BJ (cell line): ENCODE measurements at places on chromosomes 4 and X. TPM values are rescaled to one million over a fixed set of nuclear protein-coding genes. Genes with fewer than 3 reads are reported as not detected.
A peak's percentile ranks its signal among the peaks of the same experiment; 100 is the strongest.

DNA sequence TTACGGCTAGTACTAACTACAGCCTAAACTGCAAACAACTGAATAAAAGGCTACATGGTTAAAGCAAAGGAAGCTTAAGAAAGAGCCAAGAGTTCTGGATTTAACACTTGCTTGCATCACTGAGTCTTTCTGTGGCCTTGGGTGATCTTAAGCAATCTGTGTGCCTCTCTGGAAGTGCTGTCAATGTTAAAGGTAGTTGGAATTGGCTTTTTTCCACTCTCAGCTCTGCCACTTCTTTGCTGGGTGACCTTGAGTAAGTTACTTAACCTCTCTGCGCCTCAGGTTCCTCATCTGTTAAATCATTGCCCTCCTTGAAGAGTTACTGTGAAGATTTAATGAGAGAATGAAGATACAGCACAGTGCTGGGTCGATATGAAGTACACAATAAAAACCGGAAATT is 15.7 kb downstream of the SLC2A9 start:
- no peak for DNase-seq

- DNase-seq, result no peak
These were observed 105.5 kb downstream of the ARHGAP10 start for GRCh38 chr4:147837435-147837834.

The FRMPD4 gene
- polyA plus RNA-seq, result 0.78 and 0.82 TPM in 2 replicates

- no peak for DNase-seq
These were observed 2.6 kb downstream of the SLC25A31 start for GRCh38 chr4:127732623-127733328.

The SERTM2 gene
- not detected in 2 replicates for polyA plus RNA-seq

The GABRQ gene
- not detected in 2 replicates for polyA plus RNA-seq

The GUCY1B1 gene
- 2.2 TPM in 2 replicates for polyA plus RNA-seq

- DNase-seq, result no peak
These were observed 12.5 kb downstream of the SORCS2 start for GRCh38 chr4:7204656-7205387.

GRCh38 chr4:120622601-120623000 is 299.9 kb downstream of the PRDM5 start:
- DNase-seq, result no peak

- DNase-seq, result no peak
These were observed 514.3 kb downstream of the PDHA2 start for GRCh38 chr4:96354036-96354712.

The PHKA1 gene
- polyA plus RNA-seq, result 1.5 and 2.2 TPM in 2 replicates

The SUPT20HL1 gene
- polyA plus RNA-seq, result not detected in 2 replicates

The SPON2 gene
- polyA plus RNA-seq, result 8.8 and 11.6 TPM in 2 replicates

The EFHC2 gene
- polyA plus RNA-seq, result not detected in 2 replicates

The MGAT4D gene
- not detected in 2 replicates for polyA plus RNA-seq

The USP46 gene
- polyA plus RNA-seq, result 12.5 and 16.8 TPM in 2 replicates

The EPHA5 gene
- 2.5 and 2.8 TPM in 2 replicates for polyA plus RNA-seq

GRCh38 chr4:77006753-77007353 is 57.3 kb downstream of the SEPTIN11 start:
- no peak for DNase-seq

DNA sequence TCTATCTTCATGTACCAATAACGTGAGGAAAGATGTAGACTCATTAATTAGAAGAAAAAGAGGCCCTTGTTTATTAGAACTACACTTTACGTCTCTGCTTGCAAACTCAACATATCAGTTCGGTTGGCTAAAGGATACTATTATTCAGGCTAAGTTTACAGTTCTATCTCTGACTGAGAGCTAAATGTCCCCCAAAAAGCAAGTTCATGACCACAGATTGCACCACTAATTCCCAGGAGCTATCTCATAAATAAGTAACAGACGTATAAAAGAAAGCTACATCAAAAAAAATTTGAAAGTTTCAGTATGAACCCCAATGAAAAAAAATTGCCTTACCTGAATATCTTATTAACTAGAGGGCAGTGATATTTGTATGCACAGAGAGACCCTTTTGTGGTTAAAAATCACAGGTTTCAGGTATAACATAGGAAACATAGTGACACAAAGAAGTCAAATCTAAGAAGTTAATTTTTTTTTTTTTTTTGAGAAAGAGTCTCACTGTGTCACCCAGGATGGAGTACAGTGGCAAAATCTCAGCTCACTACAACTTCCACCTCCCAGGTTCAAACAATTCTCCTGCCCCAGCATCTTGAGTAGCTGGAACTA is 128.9 kb downstream of the MAB21L2 start:
- DNase-seq, result no peak

DNA sequence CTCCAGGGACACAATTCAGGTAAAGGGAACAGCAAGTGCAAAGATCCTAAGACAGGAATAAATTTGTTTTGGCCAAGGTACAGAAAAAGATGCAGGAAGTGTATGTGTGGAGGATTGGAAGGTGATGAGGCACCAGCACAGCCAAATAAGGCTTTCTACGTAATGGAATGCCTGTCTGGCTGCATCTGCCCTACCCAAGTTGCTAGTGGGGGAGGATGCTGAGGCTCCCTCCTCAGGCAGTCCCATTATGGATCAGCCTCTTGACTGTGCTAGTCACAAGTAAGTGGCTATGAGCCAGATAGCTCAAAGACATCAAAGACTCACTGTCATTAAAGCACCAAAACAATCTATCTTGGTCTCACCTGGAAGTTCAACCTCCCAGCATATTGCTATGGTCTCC is 300.9 kb upstream of the FAT4 start:
- no peak for DNase-seq

DNA sequence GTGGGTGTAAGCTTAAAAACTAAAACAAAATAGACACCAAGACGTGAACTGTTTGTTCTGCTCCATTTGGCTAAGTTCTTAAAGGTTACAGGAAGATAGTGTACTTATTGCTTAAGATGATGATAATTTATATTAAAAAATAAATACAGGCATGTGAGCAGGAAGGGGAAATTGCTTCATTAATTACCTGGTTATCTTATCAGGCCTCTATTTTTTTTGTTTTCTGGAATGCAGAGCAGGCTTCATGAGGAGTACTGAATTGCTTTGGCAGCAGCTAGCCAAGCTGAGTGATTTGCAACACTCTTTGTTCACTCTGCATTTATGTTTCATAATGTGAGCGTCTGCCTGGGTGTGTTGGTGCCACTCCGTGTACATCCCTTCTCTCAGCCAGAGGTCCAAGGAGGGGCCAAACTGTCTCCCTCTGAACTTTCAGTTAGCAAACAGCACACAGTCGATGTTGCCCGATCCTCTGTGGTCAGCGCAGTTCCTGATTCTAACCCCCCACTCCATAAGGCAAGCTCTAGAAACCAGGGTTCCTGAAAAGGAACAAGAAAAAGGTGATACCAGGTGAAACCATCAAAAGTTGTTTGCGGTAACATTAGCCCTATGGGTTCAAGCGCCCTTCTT is 348.2 kb downstream of the SPRY1 start:
- no peak for DNase-seq

The SMR3B gene
- polyA plus RNA-seq, result not detected in 2 replicates

The PNMA6A gene
- 0.88 and 1.3 TPM in 2 replicates for polyA plus RNA-seq

- no peak for DNase-seq
These were observed 24.8 kb upstream of the FAM193A start for GRCh38 chr4:2511645-2512131.

DNA sequence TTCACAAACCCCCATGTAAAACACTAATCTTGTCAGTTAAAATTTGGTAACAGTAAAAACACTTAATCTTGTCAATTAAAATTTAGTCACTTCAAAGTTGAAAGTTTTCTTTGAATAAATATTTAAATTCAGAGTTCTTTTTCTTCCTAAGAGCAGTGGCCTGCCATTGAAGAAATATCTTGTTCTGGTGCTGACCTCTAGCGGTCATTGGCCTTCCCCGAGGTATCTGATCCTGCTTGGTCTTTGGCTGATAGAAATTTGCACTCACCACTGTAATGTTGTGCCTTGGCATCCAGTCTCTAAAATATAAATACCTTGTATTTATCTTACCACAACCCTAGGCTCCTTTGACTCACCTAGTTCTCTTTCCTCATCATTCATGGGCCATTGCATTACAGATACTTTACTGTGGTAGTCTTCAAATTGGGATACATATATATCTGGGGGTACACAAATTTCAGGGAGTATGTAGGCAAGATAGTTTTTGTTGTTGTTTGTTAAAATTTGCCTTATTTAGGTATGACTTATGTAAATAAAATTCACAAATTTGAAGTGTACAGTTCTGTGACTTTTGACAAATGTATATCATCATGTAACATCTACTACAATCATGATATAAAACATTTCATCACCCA is 6.7 kb upstream of the ART3 start:
- DNase-seq, result peak; percentile 9

DNA sequence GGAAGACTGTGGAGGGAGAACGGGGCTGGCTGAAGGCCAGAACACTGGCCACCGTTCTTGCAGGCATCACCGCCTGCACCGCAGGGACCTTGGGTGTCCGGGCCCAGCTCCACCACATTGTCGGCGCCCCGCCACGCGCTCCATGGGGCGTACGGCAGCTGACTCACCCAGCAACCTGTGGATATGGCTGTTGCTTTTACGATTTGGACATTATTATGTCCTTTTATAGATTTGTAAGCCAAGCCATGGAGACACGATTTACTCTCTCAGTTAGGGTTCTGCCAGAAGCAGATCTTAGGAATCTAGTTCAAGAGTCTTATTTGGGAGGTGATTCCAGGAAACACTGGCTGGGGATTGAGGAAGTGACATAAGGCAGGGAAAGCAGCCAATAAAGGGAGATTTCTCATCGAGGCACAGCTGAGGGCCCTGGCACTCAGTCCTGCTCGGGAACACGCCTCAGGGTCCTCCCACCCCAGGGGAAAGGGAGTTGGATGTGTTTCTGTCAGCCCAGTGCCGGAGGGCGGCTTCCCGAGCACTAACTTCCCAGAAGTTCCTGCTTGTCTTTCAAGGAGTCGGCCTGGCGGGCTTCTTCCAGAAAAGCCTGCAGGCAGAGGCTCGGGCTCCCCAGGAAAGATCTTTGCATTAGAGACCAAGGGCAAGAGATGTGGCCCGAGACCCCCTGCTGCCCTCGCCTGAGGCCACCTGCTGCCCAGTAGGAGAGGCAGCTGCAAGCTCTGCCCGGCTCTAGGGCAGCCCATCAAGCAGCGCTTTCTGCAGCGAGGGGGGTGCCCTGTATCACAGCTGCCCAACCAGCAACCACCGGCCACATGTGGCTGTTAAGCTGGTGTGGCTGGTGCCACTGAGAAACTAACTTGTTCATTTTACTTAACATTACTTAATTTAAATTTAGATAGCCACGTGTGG is 52.9 kb downstream of the CRMP1 start:
- no peak for DNase-seq

The PABPC1L2A gene
- polyA plus RNA-seq, result not detected in 2 replicates

GRCh38 chrX:131288738-131289511 is at the start of gene IGSF1:
Gene IGSF1 (minus strand): TSS chrX:131289306. CDS start chrX:131286674, 2,632 bp downstream.
- DNase-seq, result no peak

The TDO2 gene
- polyA plus RNA-seq, result 0.27 TPM in 1 of 2 replicates, not detected in the other

The CHST7 gene
- 2.5 and 2.7 TPM in 2 replicates for polyA plus RNA-seq

DNA sequence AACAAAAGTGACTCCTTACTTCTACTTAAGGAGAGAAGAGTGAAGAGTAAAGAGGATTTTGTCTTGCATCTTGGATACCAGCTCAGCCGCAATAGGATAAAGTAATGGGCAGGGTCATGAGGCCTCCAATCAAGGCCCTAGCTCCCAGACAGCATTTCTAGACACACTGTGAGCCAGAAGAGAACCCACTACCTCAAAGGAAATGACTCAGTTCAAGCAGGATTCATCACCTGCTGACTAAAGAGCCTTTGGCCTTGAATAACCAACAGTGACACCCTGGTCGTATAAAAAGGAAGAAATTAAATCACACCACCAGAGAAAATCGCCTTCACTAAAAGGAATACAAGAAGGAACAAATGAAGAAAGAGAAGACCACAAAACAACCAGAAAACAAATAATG is 416.1 kb downstream of the PCDH18 start:
- DNase-seq, result no peak

- no peak for DNase-seq
These were observed 7.1 kb downstream of the NHSL2 start for GRCh38 chrX:71917621-71918343.

The ATOH1 gene
- not detected in 2 replicates for polyA plus RNA-seq

DNA sequence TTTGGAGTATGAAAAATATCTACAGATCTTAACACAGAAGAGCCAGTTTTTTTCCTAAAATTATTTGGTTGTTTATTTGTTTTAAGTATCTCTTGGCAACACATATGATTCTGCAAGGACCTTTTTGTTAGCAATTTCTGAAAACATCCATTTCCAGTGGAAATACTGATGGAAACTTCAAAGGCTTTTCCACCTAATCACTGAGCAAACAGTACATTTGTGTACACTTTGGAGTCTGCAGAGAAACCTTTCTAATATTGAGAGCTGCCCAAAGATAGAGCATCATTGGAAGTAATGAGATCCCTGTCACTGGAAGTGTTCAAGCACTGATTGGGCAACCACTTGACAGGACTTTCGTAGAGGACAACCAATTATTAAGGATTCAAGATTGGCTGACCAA is 69.7 kb upstream of the TFDP3 start:
- DNase-seq, result no peak

DNA sequence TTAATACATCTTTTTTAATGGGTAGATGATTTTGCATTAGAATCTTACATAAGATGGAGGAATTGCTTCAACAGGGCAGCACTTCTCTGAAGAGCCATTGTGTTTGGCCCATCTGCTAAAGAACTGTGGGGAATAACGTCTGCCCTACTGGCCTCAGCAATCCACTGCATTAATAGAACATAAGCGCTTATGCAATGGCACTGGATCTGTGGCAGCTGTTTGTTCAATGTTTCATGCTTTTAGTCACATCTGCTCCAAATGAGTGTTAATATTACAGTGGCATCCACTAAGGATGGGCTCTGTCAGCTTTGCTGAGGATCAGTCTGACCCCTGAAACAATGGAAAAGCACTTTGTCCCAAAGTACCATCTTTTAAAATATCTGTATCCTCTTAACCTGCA is 279.0 kb upstream of the GK2 start:
- no peak for DNase-seq

The RTL9 gene
- 0.16 and 0.18 TPM in 2 replicates for polyA plus RNA-seq

- DNase-seq, result no peak
These were observed 24.9 kb downstream of the APLN start for GRCh38 chrX:129629837-129630236.

- DNase-seq, result no peak
These were observed 334.2 kb downstream of the FSTL5 start for GRCh38 chr4:161829591-161829990.

The RAB41 gene
- not detected in 2 replicates for polyA plus RNA-seq

The HDX gene
- polyA plus RNA-seq, result 1.2 and 2.0 TPM in 2 replicates

- DNase-seq, result no peak
These were observed 32.8 kb upstream of the PPARGC1A start for GRCh38 chr4:23922541-23923111.

- no peak for DNase-seq
These were observed 28.7 kb upstream of the HPGDS start for GRCh38 chr4:94371290-94371689.

- DNase-seq, result no peak
These were observed 6.9 kb upstream of the HAND2 start for GRCh38 chr4:173536808-173537429.
